ENCODE measurements at places on chromosomes 6 and 20.
A peak's percentile ranks its signal among the peaks of the same experiment; 100 is the strongest.

- no peak for DNase-seq
Measured at GRCh38 chr20:37343212-37343993, 2.5 kb upstream of the SRC start.

DNA sequence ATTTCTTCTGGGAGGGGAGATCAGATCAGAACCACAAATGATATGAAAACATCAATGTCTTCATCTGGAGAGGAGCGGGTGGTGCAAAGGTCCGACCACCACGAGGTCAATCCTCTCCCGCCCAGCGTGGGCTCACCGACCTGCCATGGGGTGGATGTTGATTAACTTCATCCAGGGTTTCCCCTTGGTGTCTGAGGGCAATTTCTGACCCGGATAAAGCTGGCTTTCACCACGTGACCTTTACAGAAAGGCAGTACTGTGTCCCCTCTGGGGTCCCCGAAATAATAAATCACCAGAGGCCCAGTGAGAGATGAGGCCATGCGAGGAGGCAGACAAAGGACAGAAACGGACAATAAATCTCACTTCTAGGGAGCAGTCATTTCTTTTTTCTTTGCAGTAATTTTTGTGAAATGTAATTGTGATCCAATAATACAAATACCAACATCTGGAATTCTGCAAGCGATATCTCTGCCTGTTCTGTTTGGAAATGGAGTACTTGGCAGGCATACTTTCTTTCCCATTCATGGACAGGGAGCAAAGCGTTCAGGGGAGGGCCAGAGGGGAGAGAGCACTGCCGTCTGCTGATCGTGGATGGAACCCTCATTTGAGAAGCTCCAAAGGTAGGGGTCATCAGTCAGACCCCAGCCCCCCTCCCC lies 55.1 kb upstream of the APCDD1L start:
- no peak for DNase-seq

- DNase-seq: no peak
Measured at GRCh38 chr6:77415706-77416105, 47.6 kb downstream of the HTR1B start.

DNA sequence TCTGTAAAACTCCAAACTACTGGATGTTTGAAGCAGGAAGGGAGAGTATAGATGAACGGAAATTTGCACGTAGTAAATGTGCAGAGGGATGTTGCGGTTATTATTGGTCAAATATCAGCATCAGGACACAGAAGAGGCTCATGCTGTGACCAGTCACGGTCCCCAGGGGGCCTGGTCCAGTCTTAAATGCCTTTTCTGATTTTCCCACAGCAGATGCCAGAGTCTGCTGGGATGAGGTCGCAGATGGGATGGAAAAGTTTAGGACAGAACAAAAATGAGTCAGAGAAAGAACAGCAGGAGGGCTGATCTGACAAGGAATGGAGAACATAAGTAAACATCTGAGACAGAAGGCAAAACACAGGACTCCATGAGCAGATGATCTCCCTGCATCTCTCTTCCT lies 11.7 kb upstream of the SIRPG start:
- DNase-seq: peak; percentile 89

- DNase-seq: no peak
Measured at GRCh38 chr20:32664678-32665159, 9.0 kb downstream of the C20orf203 start.

- no peak for DNase-seq
Measured at GRCh38 chr20:38997622-38998021, 35.5 kb downstream of the DHX35 start.

DNA sequence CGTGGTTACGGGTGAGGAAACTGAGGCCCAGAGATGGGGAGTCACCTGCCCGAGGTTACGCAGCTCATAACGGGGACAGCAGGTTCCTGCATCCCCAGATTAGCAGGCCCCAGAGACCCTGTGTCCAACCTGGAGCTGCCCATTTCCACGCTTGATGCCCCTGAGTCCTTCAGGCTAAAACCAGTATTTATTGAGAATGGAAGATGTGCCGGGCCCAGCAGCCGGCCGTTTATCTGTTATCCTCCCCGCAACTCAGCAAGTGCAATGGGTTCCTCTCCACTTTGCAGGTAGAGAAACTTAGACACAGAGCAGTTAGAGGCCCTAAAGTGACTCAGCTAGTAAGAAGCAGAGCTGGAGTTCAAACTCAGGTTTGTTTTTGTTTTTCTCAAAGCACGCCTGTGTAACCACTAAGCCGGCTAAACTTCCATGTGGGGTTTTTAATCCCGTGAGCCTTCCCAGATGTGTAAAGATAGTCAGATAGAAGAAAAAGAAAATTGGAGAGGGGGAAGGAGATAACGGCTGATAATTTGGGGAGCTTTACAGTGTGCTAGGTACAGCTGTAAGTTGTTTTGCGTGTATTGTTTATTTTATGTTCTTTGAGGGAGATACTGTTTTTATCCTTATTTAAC lies 775 bp downstream of the PFDN4 start:
- peak; percentile 58 for DNase-seq

- no peak for DNase-seq
Measured at GRCh38 chr20:51315390-51315789, 227.1 kb downstream of the NFATC2 start.

DNA sequence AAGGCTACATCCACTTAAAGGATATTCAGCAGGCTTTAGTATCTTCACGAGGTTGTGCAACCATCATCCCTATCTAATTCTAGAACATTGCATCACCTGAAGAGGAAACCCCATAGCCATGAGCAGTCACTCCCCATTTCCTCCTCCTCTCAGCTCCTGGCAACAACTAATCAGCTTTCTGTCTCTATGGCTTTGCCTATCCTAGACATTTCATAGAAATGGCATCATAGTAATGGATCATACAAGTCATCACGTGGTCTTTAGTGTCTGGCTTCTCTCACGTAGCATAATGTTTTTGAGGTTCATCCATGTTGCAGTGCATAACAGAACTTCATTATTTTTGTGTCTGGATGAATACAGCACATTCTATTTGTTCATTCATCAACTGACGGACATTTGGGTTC lies 20.5 kb downstream of the SNAI1 start:
- peak; percentile 69 for DNase-seq

DNA sequence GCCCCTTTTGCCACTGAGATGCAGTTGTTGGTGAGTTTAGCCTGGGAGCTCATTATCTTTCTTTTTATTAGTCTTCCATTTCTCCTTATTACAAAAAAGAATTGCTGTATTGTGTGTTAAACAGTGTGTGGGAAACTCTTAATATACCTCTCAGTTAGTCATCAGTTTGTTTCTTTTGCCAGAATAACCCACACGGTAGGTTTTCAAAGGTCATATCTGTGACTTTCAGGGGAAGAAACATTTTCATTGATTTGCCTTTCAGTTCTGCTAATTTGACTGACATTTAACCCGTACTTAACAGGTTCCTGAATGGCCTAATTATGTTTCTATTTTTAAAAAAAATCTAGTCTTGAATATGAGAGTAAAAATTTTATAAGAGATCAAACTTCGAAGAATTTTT lies 145.3 kb downstream of the KHDC1L start:
- no peak for DNase-seq

GRCh38 chr6:144493035-144493910 lies 208.1 kb downstream of the UTRN start:
- no peak for DNase-seq

- DNase-seq: peak; percentile 29
Measured at GRCh38 chr6:11043378-11043960, 636 bp downstream of the ELOVL2 start.
